ENCODE measurements at places on chromosomes 11 and 22. TPM values are rescaled to one million over a fixed set of nuclear protein-coding genes. Genes with fewer than 3 reads are reported as not detected.

The JAML gene
- not detected for total RNA-seq

The MMP1 gene
- total RNA-seq: 0.18 TPM

The MMP7 gene
- total RNA-seq: 0.71 TPM

The LINC01488 gene
- not detected for total RNA-seq

The CASP5 gene
- total RNA-seq: not detected

The LRRC74B gene
- not detected for total RNA-seq

The SLC22A25 gene
- not detected for total RNA-seq

The RRP8 gene
- 16.3 TPM for total RNA-seq

The B3GAT1 gene
- not detected for total RNA-seq

The ZNF280A gene
- total RNA-seq: not detected

The CYTH4 gene
- 0.53 TPM for total RNA-seq

The KLHL35 gene
- total RNA-seq: 1.8 TPM

The IGF2 gene
- total RNA-seq: 17.6 TPM

The MYBPC3 gene
- not detected for total RNA-seq

The MFNG gene
- total RNA-seq: not detected

The NRXN2 gene
- not detected for total RNA-seq

The NXPE4 gene
- total RNA-seq: not detected

The AKIP1 gene
- 83.3 TPM for total RNA-seq

The FXYD2 gene
- not detected for total RNA-seq

The CADM1 gene
- total RNA-seq: not detected

The LSP1 gene
- total RNA-seq: 1.9 TPM

The MAPK8IP2 gene
- total RNA-seq: under 0.01 TPM

The SCN2B gene
- total RNA-seq: not detected

The C22orf15 gene
- 1.1 TPM for total RNA-seq

The FAT3 gene
- total RNA-seq: 0.58 TPM

The TNNT3 gene
- total RNA-seq: not detected

The BTBD18 gene
- not detected for total RNA-seq

The SCGB1A1 gene
- total RNA-seq: not detected

The CD82 gene
- total RNA-seq: 17.0 TPM

The SPINDOC gene
- total RNA-seq: 26.2 TPM

The POTEH gene
- total RNA-seq: not detected
